ENCODE measurements at places on chromosomes 5 and 9. TPM values are rescaled to one million over a fixed set of nuclear protein-coding genes. Genes with fewer than 3 reads are reported as not detected.

Gene SLC24A2
- total RNA-seq = not detected

Gene IQGAP2
- 28.3 TPM for total RNA-seq

Gene HEMGN
- 0.41 TPM for total RNA-seq

Gene MYOT
- not detected for total RNA-seq
